GDM1 (cell line): ENCODE measurements at places on chromosomes 6 and 20.

DNA sequence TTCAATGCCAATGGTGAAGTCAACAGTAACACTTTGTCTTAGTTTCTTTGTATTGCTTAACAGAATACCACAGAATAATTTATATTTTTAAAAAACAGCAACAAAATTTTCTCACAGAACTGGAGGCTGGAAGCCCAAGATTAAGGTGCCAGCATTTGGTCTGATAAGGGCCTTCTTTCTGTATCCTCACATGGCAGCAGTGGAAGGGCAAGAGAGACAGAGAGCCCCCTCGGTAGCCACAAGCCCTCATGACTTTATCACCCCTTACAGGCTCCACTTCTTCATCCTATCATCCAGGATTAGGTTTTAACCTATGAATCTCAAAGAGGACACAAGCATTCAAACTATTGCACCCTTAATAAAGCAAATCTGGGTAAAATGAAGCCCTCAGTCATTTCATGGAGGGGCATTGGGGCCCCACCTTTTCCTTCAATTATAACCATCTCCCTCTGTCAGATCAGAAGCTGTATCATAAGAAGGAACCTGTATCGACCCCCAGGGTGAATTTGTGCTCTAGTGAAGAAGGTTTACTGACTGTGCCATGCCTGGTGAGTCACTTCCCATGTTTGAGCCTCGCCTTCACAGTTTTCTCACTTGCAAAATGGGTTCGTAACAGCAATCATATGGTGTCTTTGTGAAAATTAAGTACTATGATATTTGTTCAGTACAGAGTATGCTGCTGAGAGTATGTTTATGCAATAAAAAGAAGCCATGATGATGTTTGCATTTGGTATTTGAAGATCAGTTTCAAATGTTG is 178.2 kb downstream of the LRFN2 start:
- DNase-seq, result no peak

DNA sequence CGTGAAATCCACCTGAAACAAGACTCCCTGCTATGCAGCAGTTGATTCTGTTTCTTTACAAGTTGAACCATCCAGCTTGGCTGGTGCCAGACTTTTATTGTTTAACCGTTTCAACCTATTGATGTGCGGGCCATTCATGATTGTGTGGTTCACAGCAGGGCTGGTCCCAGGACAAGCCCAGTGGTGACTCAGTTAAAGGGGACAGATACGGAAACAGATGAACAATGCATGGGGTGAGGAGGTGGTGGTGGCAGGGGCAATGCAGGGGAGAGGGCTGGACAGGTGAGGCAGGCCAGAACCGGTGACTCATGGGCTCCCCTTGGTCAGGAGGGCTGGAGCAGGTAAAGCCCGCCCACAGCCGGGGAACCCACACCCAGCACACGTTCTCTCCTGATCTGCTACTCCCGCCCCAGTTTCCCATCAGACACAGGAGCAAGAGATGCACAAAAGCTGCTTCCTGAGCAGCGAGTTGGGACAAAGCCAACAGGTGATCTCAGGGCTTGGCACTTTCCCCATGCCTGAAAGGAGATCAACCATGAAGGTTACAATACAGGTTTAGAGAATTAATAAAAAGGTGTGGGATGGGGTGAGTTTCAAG is 232.2 kb downstream of the LY86 start:
- no peak for DNase-seq

DNA sequence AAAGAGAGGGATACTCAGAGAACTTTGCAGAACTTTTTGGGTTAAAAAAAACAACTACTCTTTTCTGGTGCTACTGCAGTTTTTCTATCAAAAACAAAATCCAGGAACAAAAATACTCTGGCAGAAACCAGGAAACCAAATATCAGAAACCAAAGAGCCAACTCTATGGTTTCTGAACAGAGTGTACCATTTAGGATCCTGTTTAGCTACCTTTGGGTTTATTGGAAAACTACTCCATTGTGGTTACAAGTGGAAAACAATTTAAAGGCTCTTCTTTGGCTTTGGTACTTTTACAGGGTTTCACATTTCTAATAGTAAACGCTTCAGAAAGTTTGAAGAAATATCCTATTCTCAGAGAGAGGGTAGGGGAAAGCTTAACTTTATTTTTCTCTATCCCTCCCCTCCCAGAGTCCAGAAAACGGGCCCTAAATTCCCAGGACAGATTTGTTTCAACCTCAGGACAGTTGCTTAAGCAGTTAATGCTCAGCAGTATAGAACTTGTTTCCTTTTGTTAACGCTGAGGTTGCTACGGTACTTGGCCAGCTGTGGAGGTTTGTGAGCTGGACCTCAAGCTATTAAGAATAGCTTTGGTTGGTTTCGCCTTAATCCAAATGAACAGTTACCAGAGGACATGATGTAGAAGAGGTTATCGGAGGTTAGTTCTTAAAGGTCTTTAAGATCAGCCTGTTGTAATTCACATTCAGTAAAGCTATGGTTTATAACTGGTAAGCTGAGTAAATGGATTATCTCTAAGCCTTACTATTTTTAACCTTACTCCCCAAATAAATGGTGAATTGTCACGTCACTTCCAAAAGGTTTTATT is 47.9 kb downstream of the FOXO3 start:
- no peak for DNase-seq

- DNase-seq, result no peak
These were observed 8.3 kb downstream of the IFNGR1 start for GRCh38 chr6:137210903-137211302.

- DNase-seq, result no peak
These were observed 19.5 kb downstream of the NCOA3 start for GRCh38 chr20:47521059-47521808.

DNA sequence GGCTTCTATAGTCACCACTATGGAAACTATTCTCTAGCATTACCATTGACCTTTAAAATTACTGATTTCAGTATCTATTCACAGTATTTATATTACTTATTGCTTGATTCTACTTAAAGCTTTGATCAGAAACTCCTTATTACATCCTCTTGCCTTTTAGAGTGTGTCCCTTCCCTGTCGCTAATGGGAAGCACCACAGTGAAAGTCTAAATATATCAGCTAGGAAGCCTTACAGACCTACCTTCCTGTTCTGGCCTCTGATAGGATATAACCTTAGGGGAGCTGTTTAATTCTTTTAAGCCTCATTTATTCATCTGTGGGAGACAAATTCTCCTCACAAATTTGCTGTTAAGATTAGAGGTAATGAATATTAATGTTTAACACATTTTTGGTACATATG is 122.7 kb downstream of the ADGRB3 start:
- no peak for DNase-seq

DNA sequence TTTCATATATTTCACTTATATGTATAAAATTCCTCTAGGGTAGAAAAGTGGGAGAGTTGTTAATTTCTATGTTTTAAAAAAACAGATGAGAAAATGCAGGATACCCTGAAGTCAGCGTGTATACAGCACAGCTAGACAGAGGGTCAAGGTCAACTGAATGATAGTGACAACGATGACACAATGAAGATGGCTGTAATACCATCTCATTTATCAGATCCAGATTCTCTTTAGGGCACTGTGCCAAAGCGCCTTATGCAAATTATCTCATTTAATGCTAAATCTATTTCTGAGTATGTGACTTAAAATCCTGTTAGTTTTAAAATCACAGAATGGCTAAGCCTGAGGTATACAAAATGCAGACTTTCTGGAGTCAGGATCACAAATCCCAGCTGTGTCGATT is 431.4 kb upstream of the RUNX2 start:
- DNase-seq, result no peak

DNA sequence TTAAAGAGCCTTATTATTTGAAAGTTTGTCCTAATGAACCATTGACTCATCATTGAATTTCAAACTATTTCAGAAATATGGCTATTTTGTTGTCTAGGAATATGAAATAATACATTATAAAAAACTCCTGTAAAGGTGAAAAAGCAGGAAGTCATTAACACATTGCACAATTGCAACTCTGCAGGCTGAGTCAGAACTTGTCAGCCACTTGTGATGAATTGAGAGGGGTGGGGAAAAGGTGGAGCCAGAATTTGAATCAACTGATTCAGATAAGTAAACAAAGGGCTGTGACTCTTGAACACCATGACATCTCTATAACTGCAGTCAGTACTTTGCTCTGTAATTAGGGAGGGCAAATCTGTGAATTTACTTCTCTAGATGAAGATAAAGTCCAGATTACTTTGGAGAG is 6.0 kb downstream of the C6orf141 start:
- no peak for DNase-seq

DNA sequence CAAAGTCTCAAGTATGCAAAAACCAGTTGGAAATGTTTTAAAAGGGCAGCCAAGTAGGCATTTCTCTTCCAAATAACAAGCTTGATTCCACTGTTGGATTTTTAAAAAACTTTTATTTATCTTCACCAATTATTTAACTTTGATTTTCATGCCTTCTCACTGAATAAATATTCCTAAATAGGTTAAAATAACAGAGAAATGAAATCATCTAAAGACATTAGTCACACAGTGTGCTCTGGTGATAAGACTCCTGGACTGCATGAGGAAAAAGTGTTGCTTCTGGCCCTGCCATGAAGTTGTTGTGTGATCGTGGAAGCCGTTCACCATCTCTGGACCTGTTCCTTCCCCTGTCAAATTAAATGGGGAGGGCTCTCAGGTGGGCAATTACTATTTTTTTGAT is 33.8 kb upstream of the IGF2R start:
- DNase-seq, result no peak

DNA sequence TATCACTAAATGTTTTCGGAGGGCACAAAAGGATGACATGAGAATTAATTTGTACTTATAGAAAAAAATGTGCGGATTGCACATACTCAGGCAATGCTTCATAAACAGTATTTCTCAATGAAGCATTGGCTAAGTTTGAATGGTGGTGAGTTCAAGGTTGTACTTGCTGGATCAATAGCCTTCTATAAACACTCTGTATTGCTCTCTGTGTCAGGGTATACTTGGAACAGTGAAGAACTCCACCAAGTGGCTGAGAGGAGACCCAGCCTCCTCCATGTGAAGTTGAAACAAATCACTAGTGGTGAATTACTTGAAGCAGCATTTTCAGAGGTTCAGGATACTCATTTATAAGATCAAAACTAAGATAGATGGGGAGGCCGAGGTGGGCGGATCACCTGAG is 360.6 kb downstream of the RIMS1 start:
- no peak for DNase-seq

GRCh38 chr20:60223174-60223573 is 265.0 kb downstream of the CDH26 start:
- no peak for DNase-seq

DNA sequence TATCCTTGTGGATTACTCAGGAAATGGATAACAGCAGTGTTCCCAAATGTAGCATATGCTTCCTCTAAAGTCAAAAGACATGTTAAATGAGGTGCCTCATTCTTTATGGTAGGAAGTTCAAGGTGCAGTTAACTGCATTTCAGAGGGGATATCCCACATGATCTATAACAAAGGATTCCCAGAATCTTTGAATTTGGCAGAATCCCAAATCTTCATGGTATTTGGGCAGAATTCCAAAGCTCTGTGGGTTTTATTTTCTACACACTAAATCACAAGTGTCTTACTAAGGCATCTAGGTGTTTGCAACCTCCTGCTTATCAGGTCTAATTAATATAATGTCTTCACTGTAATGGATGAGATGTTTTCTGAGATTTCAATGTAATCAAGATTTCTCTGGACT is 364.3 kb upstream of the MAN1A1 start:
- no peak for DNase-seq

DNA sequence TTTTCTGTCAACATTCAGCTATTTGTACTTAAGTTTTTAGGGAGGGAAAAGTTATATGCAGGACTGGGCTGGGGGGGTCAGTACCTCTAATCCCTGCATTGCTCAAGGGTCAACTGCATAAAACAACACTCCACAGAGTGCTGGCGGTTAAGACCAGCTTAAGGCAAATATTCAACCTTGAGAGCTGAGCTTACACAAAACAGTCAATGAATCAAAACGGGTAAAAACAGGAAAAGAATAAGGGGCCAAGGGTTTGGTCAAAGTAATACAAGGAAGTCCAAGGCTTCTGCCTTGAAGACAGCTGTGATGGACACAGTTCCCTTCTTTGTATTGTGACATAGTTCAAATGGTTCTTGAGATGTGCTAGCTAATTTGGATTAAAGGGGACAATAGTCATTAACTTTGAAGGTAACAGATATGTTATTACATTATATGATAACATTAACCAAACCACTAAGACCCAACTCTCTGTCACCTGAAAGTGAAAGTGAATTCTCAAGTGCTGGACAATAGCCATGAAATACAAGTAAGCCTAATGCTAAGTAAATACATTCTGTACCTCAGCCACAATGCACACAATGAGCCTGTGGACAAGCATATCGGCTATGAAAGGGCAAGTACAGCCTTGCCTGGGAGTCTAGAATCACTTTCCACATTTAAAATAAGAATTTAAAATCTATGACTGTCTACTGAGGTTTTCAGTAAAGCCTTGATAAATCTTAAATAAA is 106.8 kb downstream of the PDE10A start:
- no peak for DNase-seq

GRCh38 chr6:107108201-107108890 is 7.0 kb downstream of the BEND3 start:
- DNase-seq, result no peak

- no peak for DNase-seq
These were observed 36.1 kb downstream of the NCR2 start for GRCh38 chr6:41371461-41371991.

DNA sequence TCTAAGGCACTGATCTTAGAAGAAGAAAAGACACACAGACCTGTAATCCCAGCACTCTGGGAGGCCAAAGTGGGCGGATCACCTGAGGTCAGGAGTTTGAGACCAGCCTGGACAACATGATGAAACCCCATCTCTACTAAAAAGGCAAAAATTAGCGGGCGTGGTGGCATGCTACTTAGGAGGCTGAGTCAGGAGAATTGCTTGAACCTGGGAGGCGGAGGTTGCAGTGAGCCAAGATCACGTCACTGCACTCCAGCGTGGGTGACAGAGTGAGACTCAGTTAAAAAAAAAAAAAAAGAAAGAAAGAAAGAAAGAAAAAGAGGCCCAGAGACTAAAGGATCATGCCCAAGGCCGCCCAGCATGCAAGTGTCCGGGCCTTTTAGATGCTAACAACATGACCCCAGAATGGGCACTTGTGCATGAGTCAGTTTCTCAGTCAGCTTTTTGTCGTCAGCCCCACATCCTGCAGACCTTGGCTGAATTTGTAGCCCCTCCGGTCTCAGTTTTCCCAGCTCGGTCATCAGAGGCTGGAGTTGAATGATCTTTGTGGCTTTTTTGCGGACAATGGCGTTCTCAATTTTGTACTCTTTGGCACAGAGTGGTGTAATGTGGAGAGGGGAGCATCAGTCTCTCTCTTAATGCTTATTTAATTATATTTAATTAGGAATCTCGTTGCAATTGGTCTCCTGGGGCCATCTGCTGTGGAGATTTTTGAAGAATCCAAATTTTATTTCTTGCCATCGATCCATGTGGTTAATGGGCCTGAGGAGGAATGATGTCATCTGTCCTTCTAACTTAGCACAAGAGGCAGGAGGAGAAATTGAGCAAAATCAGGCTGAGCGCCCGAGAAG is 30.6 kb upstream of the APCDD1L start:
- DNase-seq, result no peak
